ENCODE measurements at places on chromosomes 6 and 20.

DNA sequence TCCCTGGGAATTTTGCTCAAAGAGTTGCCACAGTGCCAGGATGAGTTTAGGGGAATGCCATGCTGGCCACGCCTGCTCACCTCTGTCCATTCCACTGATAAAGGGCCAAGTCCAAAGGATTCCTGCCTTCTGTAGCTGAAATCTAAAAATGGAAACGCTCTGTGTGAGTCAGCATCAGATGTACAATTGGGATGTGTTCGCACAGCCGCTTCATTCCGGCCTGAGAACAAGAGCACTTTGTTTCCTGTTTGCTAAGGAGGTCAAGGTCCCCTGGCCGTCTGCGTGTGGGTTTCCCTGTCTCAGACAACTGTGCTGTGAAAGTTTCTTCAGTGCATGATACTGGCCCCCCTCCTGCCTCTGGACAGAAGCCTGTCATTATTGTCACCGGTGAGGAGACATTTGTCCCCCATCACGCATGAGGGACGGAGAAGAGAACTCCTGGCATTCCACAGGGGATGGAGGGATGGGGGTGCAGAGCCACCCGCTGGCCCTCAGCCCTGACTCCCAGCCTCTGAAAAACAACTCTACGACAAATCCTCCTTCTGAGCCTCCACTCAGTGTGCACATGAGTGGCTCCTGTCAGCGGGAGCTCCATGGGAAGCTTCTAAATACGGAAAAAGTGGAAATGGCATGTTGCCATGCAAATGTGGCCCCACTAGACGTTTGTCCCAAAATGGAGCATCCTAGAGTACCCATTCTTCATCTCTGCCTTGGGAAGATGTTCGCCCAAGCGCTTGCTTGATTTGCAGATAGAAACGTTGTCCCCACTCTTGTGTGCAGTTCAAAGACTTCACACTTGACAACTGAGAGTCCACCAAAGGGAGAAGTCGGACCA, 143.5 kb upstream of the AFDN start:
- no peak for DNase-seq

DNA sequence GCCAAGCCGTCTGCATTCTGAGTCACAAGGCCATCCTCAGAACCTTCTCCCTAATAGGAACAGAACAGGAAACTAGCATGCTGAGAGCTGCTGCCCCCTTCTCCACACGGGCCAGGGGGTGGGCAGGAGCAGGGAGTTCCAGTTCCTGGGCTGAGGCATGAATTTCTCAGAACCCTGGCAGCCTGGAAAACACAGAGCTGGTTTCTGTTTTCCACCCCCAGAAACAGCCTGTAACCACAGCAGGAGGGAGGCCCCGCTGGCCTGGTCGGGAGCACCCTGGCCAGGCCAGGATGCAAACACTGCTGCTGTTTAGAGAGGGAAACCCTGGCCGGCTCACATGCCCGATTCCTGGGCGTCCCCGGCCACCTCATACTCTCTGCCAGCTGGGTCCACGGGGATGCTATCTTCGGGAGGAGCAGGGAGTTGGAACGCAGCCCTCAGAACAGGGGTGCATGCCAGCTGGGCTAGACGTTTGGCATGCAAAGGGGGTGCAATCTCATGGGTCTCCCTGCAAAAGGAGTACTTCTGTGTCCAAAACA, 130.1 kb downstream of the NFATC2 start:
- no peak for DNase-seq

DNA sequence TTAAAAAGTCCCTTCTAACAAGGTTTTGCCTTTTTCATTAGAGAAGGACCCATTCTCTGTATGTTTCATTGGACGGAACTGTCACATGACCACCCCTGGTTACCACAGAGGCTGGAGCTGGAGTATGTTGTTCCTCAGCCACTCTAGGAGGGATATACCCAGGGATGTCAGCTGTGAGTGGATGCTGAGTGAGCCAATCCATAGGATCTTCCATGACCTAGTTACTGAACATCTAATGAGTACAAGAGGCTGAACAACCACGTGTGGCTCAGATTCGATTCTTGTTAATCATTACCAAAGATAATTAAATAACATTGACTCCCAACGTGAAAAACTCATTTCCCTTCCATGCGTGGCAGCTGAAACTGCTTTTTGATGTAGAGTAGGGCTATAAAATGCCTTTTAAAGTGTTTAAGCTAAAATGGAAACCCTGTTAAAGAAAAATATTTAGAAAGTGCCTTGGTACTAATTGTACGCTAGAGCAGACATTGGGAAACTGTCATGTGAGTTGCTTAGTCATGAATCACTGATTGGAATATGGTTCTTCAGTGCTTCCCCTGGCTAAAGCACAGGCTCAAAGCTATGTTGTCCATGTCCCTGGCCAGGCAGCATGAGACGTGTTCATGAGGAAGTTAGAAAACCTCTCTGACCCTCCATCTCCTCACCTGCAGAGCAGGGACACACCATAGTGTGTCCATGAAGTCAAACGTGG, 256.1 kb downstream of the ZNF217 start:
- DNase-seq = no peak

GRCh38 chr20:7926767-7927166, 13.5 kb downstream of the HAO1 start:
- DNase-seq = no peak

DNA sequence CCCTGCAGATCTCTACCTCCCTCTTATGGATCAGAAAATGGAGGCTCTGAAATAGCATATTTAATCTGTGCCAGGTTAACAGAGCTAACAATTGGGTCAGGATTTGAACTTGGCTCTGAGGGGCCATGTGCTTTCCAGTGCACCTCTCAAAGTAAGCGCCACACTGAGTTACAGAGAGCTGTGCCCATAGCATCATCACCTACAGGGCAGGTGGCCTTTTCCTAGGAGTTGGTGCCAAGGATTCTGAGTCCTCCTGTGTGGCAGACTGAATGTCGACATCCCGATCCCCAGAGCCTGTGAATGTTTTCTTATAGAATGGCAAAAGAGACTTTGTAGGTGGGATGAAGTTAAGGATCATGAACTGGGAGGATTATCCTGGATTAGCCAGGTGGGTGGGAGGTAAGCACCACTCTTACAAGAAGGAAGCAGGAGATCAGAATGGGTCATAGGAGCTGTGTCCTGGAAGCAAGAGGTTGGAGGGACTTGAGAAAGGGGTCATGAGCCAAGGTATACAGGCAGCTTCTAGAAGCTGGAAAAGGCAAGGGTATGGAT, 68.0 kb upstream of the TBC1D7 start:
- no peak for DNase-seq

DNA sequence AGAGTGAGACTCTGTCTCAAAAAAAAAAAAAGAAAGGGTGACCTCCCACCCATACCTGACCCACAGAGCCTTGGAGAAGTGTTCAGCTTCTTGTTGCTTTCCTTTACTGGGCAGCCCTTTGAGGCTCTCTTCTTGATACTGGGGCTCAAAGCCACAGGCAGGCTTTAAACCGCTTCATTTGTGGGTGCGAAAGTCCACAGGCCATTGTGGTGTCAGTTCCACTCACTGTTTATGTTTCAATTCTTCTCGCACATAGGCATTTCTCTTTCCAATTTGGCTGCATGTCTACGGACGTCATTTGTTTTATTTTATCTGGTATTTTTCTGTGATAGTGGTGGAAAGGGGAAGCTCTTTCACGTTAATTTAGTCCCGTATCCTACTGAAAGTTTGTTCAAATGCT, 34.6 kb downstream of the PPARD start:
- no peak for DNase-seq

DNA sequence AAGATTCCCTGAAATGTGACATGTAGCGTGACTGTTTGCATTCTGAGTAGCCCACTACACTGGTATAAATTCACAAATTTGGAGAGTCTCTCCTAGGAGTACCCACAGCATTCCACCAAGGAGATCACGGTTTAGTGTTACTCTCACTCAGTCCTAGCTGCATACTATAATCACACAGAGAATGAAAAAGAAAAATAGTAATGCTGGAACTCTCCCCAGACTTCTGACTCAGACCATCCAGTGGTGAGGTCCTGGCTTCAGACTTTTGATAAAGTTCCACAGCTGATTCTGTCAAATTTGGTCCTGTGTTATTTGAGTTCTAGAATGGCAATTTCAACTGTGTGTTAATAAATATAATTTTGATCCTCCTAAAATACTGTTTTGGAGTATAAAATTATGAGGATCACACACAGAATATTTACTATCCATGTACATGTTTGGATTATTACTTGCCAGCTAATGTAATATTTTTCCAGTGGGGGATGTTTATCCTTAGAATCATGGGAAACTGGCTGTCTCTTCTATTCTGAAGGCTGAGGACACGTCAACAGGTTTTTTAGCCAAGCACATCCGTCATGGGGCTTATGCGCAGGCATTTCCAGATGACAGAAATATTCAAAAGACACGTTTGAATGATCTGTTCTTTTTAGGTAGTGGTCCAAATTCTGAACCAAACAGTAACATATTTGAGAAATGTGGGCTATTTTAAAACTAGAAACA, 5.1 kb upstream of the KIAA0408 start:
- DNase-seq = no peak

- DNase-seq = no peak
These were observed 210.9 kb downstream of the SYNE1 start for GRCh38 chr6:152426276-152426675.

GRCh38 chr20:63152322-63153253, 63.3 kb downstream of the YTHDF1 start:
- no peak for DNase-seq

DNA sequence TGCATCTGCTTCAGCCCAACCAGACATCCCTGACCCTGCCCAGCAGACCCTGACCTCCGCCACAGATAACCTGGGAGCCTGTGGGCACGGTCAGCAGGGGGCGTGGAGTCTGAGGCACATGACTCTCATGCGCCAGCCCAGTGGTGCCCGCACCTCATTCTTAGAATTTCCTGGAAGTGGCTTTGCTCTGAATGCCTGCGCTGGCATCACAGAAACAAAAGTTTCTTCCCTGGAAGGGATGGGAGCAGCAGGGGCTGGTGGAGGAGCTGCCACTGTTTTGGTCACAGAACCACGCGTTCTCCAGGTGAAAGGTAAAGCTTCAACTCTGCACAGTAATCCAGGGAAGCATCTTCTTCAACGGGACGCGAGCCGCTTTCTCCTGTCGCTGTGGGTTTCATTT, 67.9 kb upstream of the DUSP22 start:
- no peak for DNase-seq

GRCh38 chr6:169862892-169863525, 111.6 kb downstream of the ERMARD start:
- no peak for DNase-seq

GRCh38 chr20:32687180-32687532, 13.4 kb upstream of the C20orf203 start:
- DNase-seq = no peak
